T-helper 22 cell (primary cell): ENCODE measurements at places on chromosomes 12 and 14.
A peak's percentile ranks its signal among the peaks of the same experiment; 100 is the strongest.

- DNase-seq: no peak
Measured at GRCh38 chr12:7162691-7163114, 26.8 kb upstream of the PEX5 start.

GRCh38 chr12:56104815-56105608 lies 653 bp downstream of the PA2G4 start:
- no peak for DNase-seq

GRCh38 chr14:22530127-22530526 lies 58.9 kb downstream of the DAD1 start:
- DNase-seq: no peak

DNA sequence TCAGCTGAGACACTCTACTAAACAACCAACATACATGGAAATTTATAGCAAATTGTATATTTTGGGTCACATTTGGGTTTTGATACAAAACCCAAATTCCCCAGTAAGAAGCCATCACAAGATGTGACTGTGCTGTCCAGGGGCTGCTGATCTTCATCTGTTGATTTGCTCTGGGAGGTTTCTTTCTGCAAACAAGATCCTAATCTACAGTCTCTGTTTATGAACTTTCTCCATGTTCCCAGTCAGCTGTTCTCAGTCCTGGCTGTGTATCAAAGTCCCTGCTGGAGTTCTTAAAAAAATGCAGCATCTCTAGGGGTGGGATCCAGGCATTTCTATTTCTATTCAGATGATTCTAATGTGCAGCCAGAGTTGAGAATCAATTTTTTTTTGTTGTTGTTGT lies 85.1 kb downstream of the ATP23 start:
- DNase-seq: no peak

GRCh38 chr14:72420749-72421474 lies 473.0 kb downstream of the DPF3 start:
- peak; percentile 17 for DNase-seq

DNA sequence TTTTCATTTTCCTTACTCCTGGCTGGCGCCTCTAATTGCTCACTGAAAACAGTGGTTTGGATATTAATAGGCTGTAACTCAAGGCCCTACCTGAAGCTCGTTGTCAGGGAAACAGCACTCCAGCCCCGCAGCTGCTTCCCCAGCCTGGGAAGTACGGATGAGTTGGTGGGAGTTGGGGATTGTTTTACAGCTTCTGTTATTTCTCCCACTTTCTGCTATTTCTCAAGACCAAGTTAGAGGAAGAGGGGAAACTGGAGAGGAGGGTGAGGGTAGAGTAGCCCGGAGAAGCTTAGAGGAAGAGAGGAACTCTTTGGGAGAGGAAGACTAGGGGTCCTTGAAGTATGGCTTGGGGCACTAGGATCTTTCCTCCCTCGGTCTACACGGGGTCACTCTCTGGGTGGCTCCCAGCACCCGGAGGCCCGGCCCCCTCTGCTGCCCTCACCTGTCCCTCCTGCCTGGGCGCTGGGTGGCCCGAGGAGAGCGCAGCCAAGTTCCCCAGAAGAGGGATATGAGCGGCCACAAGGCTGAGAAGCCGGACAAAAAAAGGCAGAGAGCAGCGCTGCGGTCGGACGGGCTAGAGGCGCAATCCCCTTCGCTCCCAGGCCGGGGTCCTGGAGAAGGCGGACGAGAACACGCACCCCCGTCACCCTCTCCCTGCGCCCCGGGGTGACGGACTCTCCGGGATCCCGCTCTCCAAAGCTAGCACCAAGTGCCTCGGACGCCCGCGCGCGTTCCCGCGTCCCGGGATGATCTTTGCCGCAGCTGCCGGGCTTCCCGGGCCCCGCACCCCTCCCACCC lies 671 bp downstream of the SPTB start:
- no peak for DNase-seq

DNA sequence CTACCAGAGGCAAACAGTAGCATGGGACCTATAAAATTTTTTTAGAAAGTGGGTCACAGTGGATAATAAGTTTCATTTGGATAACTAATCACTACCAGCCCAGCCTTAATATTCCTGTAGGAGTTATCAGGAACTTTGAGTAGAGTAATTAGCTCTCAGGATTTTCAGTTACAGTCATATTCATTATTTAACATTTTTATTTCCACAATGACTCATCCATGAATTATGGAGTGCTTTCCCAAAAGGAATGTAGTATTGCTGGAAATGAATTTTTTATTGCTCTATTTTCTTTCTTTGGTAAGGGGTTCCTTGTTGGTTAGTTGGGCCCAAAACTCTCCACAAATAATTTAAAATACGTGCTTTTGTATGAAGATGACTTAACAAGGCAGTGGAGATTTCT lies 53.7 kb downstream of the ERC1 start:
- no peak for DNase-seq

DNA sequence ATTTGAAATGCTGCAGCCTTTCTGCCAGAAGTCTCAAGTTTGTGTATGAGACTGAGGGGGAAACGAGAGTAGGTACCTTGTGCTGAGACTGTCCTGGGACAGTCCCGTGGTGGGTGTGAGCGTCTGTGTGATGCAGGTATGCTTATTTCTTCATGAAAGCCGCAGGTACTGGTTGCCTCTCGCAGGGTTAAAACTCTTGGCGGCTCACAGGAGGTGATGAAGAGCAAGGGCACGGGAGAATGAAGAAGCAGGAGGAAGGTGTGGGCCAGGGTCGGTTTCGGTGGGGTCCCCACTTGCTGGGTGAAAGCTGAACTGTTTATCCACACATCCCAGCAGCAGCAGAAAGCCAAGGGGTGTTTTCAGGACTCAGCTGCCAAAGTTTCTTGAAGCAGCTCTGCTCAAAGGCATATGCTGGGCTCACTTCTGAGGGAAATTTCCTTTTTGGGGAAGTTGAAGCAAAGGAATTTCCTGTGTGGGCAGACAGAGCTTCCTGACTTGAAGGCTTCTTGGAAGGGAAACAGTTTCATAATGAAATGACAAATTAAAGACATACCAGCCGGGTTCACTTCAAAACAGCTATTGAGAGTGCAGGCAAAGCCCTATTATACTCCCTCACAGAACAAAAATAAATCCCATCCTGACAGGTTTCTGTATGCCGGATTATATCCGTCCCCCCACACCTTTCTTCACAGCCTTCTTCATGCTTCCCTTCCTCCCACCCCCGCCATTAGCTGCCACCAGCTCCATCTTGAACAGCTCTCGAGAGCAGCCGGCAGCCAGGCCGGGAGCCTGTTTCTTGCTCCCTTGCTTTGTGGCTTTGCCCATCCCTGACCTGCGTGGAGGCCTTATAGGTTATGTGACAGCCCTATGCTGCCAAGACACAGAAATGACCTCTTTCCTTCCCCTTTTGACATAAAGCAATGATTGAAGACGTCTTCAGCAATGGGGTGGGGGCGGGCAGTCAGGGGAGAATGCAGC lies 116.6 kb downstream of the ETV6 start:
- DNase-seq: no peak

DNA sequence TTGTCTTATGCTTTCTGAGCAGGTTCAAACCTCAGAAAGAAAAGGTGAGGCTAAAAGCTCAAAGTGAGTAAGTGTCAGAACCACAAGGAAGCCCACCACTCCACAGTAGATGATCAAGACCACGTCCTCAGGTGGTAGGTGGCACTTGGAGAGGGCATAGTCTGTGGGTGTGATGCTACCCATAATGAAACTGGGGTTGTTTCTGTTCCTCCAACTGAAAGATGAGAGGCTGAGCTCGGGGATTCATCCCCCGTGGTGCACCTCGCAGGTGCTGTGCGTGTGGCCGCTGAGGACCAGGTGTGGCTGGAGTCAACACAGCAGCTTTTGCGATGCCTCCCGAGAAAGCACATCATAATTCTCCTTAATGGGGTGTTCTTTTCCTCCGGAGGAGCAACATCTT lies 285.7 kb downstream of the TTC8 start:
- no peak for DNase-seq

DNA sequence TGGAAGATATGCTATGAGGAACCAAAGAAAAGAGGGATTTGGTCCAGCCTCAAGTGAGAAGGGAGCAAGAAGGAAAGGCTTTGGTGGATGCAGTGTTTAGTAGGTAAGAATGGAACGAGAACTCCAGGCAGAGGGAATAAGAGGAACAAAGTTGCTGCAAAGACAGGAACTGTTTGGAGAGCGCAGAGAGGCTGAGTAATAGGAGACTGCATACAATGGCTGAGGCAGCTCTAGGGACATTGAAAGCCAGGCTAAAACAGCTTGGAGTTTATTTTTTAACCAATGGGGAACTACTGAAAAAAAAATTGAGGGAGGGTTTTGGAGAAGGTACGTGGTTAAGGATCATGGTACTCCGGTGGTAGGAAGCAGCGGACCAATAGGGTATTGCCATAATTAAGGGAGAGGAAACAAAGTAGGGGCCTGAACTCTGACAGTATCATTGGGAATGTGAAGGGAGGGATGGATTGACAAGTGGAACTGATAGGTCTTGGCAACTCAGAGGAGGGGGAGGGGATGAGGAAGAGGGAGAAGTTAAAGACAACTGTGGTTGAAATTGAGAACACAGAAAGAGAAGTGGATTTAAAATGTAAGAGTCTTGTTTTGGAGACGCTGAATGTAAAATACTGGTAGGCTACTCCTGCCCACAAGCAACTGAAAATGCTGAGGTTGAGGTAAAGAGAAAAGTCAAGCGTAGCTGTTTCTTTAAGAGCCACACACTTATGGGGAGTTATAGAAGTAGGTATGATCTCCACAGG lies 4.8 kb downstream of the ASCL4 start:
- no peak for DNase-seq

GRCh38 chr12:131941987-131942341 lies 7.8 kb upstream of the EP400 start:
- no peak for DNase-seq

- DNase-seq: no peak
Measured at GRCh38 chr14:64973026-64973442, 898 bp upstream of the RAB15 start.

DNA sequence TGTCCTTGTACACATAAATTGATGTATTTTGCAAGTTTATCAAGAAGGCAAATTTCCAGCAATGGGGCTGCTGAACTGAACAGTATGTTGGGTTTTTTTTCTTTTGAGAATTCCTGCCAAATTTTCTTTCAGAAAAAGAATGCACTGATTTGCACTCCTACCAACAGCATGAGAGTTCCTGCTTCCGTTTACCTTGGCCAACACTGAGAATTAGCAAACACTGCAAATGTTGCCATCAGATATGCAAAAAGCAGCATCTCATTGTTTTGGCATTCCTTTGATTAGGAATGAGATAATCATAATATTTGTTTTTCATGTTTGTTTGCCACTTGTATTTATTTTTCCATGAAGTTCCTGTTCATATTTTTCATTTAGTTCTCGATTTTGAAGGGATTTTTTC lies 82.4 kb downstream of the RTN1 start:
- DNase-seq: no peak

- DNase-seq: no peak
Measured at GRCh38 chr12:97368462-97369163, 94.0 kb upstream of the RMST start.

GRCh38 chr12:52912711-52913430 lies 8.0 kb upstream of the KRT8 start:
- DNase-seq: no peak

- DNase-seq: no peak
Measured at GRCh38 chr14:68439676-68440075, 353.2 kb downstream of the ZFP36L1 start.

DNA sequence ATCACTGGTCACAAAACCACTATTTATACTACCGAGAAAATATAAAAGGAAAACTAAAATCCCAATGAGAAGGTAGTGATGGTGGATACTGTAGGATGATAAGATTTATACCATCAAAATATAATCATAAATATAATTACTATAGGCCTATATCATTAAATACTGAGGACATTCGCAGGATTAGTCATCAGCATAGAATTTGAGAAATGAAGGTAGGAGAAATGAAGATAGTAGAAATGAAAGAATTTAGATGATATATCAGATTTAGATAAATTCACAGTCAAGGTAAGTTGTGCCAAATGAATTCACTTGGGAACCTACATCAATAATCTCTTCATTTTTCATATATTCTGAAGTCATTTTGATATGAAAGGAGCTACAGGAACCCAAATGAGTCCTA lies 82.8 kb downstream of the DAAM1 start:
- DNase-seq: no peak

GRCh38 chr14:24721775-24722174 lies 87.8 kb upstream of the GZMB start:
- no peak for DNase-seq

GRCh38 chr12:28054583-28054982 lies 82.0 kb upstream of the PTHLH start:
- no peak for DNase-seq

DNA sequence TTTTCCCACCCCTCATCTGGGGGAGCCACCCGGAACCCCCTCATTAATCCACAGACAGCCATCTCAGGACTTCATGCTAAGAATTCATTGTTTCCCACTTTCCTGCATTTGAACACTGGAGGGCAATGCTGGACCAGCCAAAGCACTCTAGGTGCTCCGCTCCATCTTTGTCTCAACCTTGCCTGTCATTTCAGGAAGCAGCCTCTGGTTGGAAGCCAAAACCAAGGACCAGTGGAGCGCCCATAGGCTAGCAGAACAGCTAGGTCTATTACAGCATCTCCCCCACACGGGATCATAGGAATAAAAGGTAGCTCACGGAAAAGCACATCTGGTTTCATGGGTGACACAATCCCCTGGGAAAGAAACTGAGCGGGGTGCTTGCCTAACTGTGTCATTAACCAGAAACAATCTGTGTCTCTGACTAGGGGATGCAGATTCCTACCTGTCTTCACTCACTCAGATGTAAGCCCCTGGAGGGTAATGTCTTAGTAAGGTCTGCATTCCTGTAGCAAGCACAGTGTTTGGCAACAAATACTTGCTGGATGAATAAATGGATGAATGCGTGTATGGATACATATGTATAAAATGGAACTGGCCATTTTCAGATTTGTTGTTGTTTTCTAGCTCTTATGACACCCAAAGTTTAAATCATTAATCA lies 197.0 kb downstream of the DAD1 start:
- no peak for DNase-seq

DNA sequence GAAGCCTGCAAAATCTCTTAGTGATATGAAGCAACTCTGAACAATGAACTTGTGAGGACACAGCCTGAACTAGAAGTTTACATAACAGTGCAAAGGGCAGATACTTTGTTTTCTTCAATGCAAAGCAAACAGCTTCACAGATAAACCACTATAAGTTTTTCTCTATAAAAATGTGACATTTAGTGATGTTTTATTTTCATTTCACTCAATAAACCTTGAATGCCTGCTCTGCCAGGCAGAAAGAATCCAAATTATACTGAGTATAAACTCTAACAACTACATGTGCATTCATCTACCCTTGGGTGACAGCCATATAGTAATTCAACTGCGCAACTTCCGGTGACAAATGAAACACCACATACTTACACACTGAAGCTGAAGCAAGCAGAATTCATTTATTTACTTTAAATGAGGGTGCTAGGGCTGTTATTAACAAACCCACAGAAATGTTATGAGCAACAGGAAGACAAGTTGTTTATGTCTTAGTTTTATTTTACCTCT lies 10.3 kb downstream of the DCP1B start:
- DNase-seq: peak; percentile 13

GRCh38 chr14:22929104-22929960 lies at the start of gene PRMT5:
PRMT5 (minus strand) TSS chr14:22929376; CDS start chr14:22929361, 15 bp downstream.
- DNase-seq: peak; percentile 98

GRCh38 chr12:106247674-106248311 lies at the start of gene CKAP4:
CKAP4 (minus strand) TSS chr12:106248020; CDS start chr12:106247851, 169 bp downstream.
- peak; percentile 52 for DNase-seq
